Heart left ventricle (tissue), 16 donors: ENCODE measurements at places on chromosomes 12 and 14. TPM values are rescaled to one million over a fixed set of nuclear protein-coding genes. Genes with fewer than 3 reads are reported as not detected.
A peak's percentile ranks its signal among the peaks of the same experiment; 100 is the strongest.

GRCh38 chr12:110205931-110206330, 75.1 kb upstream of the ATP2A2 start:
- no peak for DNase-seq

DNA sequence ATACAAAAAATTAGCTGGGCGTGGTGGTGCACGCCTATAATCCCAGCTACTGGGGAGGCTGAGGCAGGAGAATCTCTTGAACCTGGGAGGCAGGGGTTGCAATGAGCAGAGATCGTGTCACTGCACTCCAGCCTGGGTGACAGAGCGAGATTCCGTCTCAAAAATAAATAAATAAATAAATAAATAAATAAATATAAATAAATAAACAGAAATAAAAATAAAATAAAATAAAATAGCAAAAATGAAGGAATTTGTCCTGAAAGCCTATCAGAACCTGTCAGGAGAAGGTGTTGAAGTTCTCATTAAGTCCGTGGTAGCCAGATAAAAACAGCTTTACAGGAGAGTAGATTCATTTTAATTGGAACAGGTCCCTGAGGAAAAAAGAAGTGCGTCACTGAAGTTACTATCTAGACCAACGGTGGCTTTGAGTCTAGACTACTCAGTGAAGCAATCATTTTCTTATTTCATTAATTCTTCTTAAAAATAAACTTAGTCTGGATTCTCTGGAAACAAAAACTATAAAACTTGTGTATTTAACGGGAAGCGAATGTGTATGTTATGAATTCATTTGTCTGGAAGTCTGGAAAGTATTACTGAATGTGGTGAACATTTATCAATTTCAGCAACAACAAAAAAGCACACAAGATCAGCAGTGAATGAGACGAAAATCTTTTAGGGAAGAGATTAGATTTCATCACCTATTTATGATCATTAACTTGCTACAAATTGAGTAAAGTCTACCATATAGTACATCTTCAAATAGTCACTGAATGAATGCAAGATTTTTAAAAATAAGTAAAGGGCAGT, 248.5 kb upstream of the PDE3A start:
- no peak for DNase-seq

The TSHR gene
- not detected for total RNA-seq

DNA sequence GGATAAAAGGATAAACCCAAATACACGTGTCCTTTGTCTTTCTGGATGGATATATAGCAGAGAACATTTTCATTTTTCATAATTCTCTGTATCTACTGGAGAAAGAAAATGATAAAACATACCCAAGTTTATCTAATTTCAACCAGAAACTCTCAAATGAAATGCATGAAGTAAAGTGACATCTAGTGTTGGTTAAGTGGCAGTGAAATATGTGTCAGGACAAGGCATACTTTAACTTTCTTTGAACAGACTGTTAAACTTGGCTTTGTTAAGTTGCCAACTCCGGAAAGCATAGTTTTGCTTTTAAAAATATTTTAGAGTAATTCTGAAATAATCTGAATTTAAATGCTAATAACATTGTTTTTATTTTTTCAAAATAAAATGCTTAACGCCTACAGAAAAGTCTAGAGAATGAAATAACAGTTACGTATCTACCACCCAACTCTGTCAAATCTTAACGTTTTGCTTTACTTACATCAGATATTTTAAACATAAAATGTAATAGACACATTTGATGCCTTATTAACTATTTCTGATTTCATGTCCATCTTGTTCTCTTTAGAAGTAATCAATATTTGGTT, 25.2 kb upstream of the NTN4 start:
- no peak for DNase-seq

DNA sequence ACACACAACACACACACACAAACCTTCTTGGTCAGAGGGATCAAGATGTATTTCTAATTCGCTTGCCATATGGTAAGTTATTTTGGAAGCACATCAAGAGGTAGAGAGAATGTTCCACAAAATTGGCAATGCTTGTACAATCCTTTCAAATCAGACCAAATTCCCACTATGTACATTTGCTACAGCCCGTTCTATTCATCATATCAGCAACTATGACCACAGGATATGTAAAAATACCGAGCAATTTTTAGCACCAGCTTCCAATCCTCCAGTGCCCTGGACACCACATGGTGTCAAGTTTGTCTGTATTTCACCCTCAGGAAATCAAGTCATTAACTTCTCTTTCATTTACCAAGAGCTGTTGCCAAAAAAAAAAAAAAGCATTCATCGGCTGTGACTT, 21.2 kb downstream of the TBX5 start:
- no peak for DNase-seq

The C1S gene
- total RNA-seq = 59.2 TPM

DNA sequence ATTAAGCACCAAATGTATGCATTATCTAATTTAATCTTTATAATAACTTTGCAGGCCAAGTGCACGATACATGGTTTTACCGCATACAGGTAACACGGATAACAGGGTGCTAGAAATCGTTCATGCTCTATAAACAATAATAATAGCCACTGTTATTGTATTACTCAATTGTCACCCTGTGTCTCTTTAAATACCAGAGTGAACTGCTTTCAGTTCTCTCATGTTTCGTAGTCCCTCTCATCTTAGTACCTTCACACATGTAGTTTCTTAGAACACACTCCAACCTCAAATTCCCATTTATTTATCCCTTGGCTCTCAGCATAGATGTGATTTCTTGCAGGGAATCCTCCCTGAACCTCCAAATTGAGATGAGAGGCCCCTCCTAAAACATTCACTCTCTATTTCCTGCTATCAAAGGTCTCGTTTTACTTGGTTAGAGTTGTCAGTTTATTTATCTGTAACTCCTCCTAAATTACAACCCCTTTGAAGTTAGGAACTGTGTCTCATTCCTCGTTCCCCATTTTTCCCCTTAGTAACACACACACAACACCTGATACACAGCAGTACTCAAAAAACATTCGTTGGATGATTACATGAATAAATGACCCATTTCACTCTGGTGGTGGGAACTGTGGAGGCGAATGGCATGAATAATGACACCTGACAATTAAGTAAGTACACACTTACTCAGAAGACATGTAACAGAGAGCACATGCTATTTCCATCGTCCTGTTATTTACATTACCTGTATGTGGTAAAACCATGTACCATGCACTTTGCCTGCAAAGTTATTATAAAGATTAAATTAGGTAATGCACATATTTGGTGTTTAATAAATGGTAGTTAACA, 134.6 kb downstream of the BTG1 start:
- DNase-seq = no peak

DNA sequence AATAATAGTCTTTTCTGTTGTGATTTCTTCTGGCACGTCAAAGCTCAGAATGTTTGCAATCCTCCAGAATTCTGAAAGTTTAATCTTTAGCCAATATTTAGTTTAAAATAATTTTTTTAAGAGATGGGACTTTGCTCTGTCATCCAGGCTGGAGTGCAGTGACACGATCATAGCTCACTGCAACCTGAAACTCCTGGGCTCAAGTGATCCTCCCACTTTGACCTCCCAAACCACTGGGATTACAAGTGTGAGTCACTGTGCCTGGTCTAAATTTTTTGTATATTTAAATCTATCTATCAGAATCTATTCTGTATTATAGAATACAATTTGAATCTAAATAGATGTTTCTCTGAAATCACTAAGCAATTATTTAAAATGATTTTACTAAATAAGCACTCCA, 572.7 kb downstream of the VRK1 start:
- DNase-seq = no peak

GRCh38 chr14:98960617-98961013, 311.4 kb downstream of the BCL11B start:
- no peak for DNase-seq

The STXBP6 gene
- 25.4 TPM for total RNA-seq

- DNase-seq = peak; percentile 21
Measured at GRCh38 chr12:30969606-30970395, 43.3 kb downstream of the TSPAN11 start.

DNA sequence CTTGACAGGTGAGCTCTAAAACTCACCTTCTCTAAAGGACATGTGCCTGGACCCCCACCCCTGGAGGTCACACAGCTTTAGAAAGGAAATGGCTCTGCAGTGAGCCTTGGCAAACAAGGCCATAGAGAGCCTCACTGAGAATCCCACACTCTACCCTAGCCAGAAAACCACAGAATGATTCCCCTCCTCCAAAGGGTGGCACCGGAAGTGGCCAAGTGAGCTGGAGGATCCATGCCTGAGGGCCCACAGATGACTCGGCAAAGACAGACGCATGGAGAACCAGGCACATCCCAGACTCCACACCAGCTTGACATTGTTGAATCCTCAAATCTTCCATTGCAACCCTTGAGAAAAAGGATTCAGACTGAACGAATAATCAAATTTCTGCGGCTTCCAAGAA, 54.2 kb upstream of the PTHLH start:
- no peak for DNase-seq

GRCh38 chr14:92511453-92512238, 1.9 kb upstream of the RIN3 start:
- DNase-seq = no peak

The KCNH3 gene
- total RNA-seq = 0.29 TPM

The LBHD2 gene
- total RNA-seq = not detected

DNA sequence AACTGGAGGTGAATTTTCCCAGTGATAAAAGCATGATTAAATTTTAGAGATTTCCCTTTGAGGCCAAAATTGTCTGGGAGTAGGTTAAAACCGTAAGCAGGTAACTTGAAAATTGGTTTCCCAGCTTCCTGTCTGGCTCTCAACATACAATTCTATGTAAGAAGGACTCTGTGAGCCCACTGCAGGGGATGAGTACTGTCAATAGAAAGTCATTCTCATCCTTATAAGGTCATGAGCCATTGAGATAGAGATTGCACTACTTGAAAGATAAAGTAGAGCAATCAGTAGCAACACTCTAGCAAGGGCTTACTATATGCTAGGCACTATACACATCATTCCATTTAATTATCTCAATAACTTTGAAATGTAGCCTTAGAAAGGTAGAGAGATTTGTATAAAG, 225.6 kb upstream of the HMGA2 start:
- DNase-seq = no peak

The FSCB gene
- not detected for total RNA-seq

GRCh38 chr12:106139422-106140171, 843 bp upstream of the NUAK1 start:
- peak; percentile 85 for DNase-seq

GRCh38 chr12:93758801-93759373, 81.7 kb downstream of the CRADD start:
- no peak for DNase-seq

The FBLN5 gene
- total RNA-seq = 72.2 TPM

DNA sequence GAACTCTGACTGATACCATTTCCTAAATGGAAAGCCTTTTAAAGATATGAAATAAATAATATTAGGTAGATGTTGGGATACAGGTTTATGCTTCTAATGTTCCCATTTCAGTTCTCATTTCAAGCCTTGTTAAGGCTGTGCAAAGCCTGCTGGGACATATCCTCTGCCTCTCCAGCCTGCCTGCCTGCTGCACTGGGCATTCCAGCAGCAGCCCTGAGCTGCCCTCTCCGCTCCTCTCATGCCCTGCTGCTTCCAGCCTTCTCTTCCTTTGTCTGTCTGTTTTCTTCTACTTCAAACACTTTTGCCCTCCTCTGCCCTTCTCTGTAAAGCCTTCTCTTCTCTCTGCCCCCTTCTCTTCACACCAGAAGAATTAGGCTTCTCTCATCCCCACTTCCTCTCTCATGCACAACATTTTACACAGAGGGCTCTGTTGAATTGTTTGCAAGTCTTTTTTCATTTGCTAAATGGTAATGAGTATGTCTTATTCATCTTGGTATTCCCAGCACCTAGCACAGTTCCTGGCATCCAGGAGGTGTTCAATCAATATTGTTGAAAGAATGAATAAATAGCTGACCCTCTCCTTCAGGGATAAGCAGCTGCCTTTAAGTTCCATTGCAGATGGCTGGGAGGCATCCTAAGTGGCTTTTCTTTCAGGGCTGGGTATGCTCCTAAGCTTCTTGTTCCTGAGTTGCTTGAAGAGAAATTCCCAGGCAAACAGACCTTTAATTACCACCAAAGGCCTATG, 292.3 kb downstream of the TMEM117 start:
- no peak for DNase-seq

The ZDHHC22 gene
- not detected for total RNA-seq

- peak; percentile 61 for DNase-seq
Measured at GRCh38 chr14:99729991-99730875, 46.1 kb downstream of the CYP46A1 start.

The LRRIQ1 gene
- 0.48 TPM for total RNA-seq

GRCh38 chr14:44803239-44803905, 158.4 kb downstream of the KLHL28 start:
- no peak for DNase-seq

GRCh38 chr14:92523752-92524151, 10.2 kb downstream of the RIN3 start:
- no peak for DNase-seq

DNA sequence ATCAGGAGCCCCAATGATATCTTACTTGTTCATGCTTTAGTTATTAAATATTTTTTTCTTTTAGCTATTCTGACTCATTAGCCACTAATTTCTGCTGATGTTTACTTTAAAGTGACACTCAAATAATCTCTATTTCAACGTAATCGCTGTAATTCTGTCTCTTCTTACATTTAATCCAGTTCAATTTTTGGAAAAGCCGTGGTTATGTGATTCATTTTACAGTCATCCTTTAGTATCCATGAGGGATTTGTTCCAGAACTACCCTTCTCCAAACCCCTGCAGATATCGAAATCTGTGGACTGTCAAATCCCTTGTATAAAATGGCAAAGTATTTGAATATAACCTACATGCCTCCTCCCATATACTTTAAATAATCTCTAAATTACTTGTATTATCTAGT, 1103.4 kb downstream of the LRFN5 start:
- DNase-seq = no peak
